ENCODE measurements at places on chromosomes 3 and 15.

DNA sequence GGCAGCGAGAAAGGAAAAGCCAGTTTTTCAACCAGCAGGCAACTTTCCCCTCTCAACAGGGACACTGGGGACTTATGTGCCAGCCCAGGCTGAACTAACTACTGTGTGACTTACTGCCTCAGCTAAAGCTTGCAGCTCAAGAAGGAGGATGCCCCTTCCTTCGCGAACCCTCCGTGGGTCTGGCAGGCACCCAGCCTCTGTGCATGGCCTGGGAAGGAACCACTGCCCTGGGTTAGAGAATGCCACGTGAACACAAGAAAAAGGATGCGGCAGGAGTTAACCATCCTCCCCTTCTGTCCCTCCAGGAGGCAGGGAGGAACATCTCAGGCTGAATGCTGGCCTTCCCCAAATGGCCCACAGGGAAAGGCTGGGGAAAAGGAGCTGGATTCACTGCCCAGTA, 29.0 kb downstream of the CHDH start:
- no peak for DNase-seq

GRCh38 chr3:105953831-105954230, 85.0 kb upstream of the CBLB start:
- no peak for DNase-seq

DNA sequence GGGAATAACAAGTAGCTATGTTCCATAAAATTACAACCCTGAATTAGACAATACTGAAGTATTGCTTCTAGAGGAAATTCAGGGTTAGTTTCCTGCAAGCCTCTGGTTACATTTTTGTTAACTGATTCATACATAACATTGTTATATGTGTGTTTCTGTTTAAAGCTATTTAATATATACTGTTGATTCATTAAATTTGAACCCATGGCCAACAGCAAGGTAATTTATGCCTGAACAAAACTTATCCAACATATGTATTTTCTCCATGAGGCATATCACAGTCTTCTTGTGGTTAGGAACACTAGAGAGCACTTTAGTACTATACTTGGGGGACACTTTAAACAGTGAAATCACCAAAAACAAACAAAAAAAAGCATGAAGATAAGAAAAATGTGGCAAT, 47.7 kb upstream of the PTX3 start:
- DNase-seq, result no peak

DNA sequence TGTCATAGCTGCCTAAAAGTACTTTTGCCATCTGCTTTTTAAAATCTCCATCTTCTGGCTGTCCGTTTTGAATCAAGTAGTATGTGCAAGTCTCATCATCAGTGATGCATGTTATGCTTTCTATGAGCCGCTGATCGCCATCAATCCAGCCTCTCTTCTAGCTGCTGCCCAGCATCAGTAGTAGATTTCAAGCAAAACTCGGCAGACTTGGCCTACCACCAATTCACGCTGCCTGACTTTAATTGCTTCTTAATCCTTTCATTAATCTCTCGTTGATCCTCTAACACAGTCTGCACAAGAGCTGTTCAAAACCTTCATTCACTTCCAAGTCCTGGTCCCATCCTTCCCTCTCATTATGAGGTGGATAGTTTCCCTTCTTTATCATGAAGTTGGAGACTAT, 104.9 kb downstream of the NSUN3 start:
- no peak for DNase-seq

- no peak for DNase-seq
Observed at GRCh38 chr3:156963096-156963495, 136.9 kb downstream of the LEKR1 start.

DNA sequence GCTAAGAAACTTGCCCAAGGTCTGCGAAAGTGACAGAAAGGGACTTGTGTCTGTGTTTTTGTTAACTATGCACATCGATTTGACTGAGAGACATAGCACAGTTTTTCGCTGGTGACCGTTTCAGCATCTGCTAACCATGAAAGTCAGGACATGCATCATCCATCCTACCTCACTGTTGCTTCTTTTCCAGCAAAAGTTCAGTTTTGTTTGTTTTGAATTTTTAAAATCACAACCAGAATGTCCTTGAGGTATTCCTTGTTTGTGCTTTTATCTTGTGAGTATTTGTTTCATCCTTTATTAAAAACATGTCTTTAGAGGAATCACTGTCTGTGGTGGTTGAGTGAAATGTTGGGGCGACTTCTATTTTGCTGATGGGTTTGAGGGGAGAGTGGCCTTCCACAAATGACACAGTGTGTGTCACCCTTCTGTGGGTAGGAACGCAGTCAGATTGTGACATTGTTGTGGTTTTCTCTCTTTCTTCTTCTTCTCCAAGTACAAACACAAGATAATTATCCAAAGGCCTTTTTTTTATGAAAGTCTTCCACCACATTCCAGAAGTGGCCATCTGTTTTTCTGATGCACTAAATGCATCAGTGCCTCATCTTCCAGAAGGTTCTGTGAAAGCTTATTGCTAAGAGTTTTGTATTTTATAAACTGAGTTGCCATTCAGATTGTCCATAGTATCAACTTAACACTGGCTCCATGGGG, 214.4 kb upstream of the NR2E3 start:
- DNase-seq, result no peak

DNA sequence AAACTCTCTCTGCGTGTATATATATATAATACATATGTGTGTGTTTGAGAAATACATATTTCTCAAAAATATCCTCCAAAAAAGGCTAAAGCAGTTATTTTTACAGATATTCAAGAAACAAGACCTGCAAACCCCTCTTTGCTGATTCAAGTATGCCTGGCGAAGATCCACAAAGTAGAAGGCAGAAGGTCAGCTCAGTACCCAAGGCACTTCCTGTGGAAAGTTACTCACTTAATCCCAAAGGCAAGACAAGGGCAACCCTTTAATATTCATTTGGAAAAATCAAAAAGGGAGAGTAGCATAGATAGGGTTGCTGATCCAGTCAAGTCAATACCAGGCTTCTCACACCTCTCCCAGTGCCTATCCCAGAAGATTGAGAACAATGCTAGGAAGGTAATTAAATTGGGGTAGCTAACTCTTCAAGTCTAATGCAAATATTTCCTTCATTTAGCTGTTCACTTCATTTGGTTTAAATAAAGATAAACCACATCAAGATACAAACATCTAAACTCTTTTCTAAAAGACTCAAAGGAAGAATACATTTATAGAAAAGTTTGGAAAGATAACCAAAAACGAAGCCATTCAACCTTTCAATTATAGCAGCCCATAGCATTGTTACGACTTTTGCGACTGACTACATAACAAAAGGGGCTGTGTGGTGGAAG, 7.2 kb downstream of the COX17 start:
- no peak for DNase-seq

GRCh38 chr3:104102386-104102785, 1264.3 kb upstream of the ALCAM start:
- DNase-seq, result no peak

GRCh38 chr3:49410846-49411534, 786 bp downstream of the RHOA start:
- no peak for DNase-seq

- DNase-seq, result no peak
Observed at GRCh38 chr15:75809986-75810750, 33.1 kb upstream of the UBE2Q2 start.

DNA sequence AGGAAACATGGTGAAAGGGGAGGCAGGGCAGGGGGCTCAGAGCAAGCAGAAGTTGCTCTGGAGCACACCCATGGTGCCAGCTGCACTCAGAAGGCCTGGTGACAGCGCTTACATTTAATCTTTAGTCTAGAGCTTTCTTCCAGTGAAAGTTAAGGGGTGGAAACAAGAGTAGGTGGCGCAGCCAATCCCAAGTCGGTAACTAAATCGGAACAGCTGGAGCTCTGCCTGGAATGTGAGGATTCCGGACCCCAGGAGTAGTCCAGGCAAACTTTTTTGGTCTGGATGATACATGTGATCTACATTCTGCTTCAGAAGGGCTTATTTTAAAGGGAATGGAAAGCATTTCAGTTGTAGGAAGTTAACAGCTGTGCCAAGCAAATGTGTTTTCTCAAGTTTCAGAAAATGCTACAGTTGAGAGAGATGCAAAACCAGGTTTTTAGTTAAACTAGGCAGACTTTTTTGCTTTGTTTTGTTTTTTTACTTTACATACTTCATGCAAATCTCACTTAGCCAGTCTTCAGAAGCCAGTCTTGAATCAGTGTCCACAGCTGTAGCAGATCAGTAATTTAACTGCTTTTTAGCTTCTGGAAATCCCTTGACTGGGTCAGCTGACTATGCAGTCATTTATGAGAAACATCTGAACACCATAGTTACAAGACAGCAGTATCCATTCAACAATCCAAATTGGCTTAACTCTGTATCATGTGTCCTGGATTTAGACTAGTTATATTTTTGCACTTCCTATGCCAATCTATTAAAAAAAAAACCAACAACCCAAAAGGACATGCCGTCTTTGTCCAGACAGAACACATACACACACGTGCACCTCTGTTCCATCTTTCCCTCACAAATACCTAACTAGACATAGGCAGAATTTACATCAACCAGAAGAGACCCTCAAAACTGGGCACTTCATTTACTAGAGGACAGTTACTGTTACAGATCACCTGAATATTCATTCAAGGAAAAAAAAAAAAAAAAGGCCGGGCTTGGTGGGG, 33.2 kb downstream of the ZNF106 start:
- DNase-seq, result no peak

DNA sequence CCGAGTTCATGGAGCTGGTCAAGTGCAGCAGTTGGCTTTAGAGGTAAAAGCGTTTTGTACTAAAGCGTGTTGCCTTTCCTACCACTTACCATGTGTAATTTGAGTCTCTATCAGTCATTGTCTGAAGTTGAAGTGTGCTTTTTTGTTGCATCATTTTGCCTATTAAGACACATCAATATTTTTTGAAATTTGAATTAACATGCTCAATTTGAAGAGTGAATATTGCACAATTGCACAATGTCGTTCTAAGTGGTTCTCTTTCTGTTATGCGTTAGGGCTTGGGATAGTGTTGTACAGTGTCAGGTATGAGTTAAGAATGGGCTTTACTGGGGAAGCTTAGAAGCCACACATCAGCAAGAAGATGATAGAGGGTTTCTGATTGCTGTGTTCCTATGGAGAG, 84.0 kb upstream of the ACKR4 start:
- no peak for DNase-seq

- no peak for DNase-seq
Observed at GRCh38 chr15:52383100-52383588, 87.5 kb upstream of the MYO5C start.

DNA sequence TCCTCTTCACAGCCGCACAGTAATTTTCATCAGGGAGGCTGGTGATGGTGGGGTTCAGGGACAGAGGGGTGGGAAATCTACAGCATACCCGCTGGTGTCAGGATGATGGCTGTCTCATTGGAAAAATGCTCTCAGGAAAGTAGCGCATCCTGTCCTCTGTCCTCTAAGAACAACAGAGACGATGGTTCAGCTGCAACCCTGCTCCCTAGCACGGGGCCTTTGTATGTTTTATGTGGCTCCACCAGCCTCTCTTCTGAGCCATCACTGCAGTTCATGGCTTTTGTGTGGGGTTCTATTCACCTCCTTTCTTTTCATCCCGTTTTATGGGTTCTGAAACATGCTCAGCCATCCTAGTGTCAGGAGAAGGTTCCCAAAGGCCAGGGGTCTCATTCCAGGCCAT, 68.9 kb downstream of the EPHB1 start:
- no peak for DNase-seq

DNA sequence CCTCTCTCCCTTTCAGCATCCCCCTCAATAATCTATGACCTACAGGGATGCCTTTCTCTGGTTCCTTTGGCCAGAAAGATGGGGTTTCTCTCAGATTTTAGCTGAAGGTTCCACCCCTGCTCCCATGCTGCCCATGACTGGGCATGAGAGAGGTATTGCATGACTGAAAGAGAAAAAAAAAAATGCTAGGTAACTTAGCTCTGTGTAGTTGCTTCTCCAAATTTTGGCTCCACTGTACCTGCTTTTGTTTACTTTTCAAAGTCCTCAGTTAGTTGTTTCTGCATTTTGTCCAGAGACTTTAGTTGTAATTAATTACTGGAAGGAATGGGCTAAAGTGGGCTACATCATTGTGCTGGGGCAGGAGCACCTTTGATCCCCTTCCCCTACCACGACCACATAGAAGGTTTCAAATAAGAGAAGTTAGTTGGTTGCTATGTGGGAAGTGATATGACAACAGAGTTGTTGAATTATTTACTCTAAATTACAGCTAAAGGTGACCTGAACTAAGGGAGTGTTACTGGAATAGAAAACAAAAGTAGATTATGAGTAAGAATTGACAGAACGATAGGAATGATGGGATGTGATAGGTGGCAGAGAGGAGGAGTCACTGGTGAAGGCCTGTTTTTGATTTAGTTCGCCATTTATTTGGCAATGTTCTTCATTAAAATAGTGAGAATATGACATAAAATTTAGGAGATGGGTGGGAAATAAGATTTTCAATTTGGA, 605.4 kb upstream of the NR2F2 start:
- no peak for DNase-seq

DNA sequence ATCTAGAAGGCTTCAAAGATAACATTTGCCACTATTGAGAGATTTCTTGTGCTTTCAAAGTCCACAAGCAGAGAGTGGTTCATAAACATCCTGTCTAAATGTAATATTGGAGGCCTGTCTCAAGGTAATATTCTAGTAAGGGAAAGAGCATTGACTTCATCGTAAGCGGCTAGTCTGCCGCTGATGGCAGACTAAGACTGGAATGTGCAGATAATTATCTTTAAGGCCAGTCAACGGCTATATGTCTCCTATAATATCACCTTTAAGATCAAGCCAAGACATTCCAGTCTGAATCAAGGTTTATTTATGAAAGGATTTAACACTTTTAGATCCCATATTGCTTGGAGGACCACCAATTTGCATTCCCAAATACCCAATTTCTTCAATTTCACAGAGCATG, 424.2 kb upstream of the WNT5A start:
- no peak for DNase-seq

- no peak for DNase-seq
Observed at GRCh38 chr15:86570738-86571137, 491.1 kb downstream of the AGBL1 start.

GRCh38 chr15:39275066-39275465, 305.8 kb upstream of the THBS1 start:
- no peak for DNase-seq

GRCh38 chr15:100030586-100031229, 297.5 kb upstream of the LYSMD4 start:
- DNase-seq, result no peak

GRCh38 chr15:33975022-33975565, 6.8 kb downstream of the CHRM5 start:
- DNase-seq, result no peak

DNA sequence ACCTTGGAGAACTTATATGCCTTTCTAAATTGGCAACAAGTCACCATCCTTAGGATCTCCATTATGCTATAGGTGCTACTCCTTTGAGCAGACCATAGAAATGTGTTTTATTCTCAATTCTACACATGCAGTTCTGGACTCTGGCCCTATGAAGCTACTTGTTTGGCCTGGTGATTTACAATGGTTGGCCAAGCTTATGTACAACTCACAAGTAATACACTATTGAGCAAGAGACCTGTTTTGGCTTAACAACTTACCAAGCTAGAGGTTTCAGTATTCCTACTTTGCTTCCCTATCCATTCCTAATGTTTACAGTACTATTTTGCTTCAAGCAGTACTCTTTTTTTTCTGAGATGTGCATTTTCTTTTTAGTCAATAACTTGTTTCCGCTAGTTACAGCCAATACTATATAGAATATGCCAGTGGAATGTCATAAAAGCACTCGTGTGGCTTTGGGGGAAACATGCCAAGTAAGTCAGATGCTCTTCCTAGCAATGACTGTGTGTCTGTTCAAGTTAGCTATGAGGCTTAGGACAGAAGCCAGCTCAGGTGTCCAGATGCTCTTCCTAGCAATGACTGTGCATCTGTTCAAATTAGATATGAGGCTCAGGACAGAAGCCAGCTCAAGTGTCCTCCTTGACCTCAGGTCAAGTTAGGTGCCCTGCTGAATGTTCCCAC, 174.9 kb upstream of the SEMA6D start:
- no peak for DNase-seq

- DNase-seq, result no peak
Observed at GRCh38 chr3:172581757-172582166, 58.5 kb upstream of the TNFSF10 start.
